ENCODE measurements at places on chromosomes 7 and 10. TPM values are rescaled to one million over a fixed set of nuclear protein-coding genes. Genes with fewer than 3 reads are reported as not detected.

The DIP2C gene
- 17.3 TPM for total RNA-seq

The THSD7A gene
- 8.0 TPM for total RNA-seq

The RAPGEF5 gene
- total RNA-seq: 139 TPM

The AEBP1 gene
- total RNA-seq: 272 TPM

The PNLIPRP1 gene
- not detected for total RNA-seq

The CCL24 gene
- total RNA-seq: 4.8 TPM

The SVOPL gene
- total RNA-seq: 0.81 TPM

The CYP3A7 gene
- total RNA-seq: 1.6 TPM

The SLC16A9 gene
- total RNA-seq: 1.8 TPM

The NEURL1 gene
- total RNA-seq: 0.64 TPM

The UNC5B gene
- 16.0 TPM for total RNA-seq

The MCM7 gene
- total RNA-seq: 48.7 TPM

The INA gene
- not detected for total RNA-seq

The CPA5 gene
- total RNA-seq: not detected

The BMPR1A gene
- total RNA-seq: 41.2 TPM

The LEP gene
- total RNA-seq: not detected

The PPP1R9A gene
- total RNA-seq: 30.6 TPM

The NUTM2E gene
- total RNA-seq: not detected

The PRKG1 gene
- 30.0 TPM for total RNA-seq

The CRHR2 gene
- not detected for total RNA-seq

The EEF1AKMT2 gene
- 15.7 TPM for total RNA-seq

The LIPK gene
- not detected for total RNA-seq

The SCIN gene
- 14.3 TPM for total RNA-seq

The OR9A2 gene
- not detected for total RNA-seq

The PILRB gene
- 38.1 TPM for total RNA-seq

The TMEM130 gene
- total RNA-seq: 20.0 TPM

The CDK5 gene
- 10.4 TPM for total RNA-seq

The SLC26A5 gene
- 1.9 TPM for total RNA-seq

The KIAA1549 gene
- total RNA-seq: 5.7 TPM

The SND1 gene
- 150 TPM for total RNA-seq

The SPDYE1 gene
- not detected for total RNA-seq

The FZD8 gene
- 20.4 TPM for total RNA-seq

The WNT2 gene
- 12.9 TPM for total RNA-seq

The HECW1 gene
- total RNA-seq: 1.6 TPM

The ADARB2 gene
- 1.2 TPM for total RNA-seq

The ANKRD61 gene
- total RNA-seq: not detected

The FAS gene
- 41.2 TPM for total RNA-seq

The ZNF117 gene
- total RNA-seq: 18.7 TPM

The HHEX gene
- total RNA-seq: 12.2 TPM
